Muscle of back (tissue), 13 donors: ENCODE measurements at places on chromosomes 4 and X.

DNA sequence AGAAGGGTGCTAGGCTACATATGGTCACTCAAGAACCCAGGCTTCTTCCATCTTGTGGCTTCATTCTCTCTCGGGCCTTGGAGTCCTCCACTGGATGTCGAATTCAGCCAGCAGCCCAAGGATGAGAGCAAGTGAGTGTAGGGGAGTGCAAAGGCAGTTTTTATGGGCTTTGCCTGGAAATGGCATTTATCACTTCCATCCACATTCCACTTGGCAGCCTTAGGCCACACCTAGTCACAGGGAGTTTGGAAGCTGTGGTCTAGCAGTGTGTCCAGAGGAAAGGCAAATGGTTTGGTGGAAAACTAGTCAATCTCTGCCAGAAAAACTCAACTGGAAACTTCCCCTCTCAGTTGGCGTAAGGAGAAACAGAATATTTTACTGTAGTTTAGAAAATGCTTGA is 59.0 kb downstream of the NHS start:
- no peak for DNase-seq

- no peak for DNase-seq
Observed at GRCh38 chrX:63702556-63702955, 82.5 kb downstream of the ARHGEF9 start.

DNA sequence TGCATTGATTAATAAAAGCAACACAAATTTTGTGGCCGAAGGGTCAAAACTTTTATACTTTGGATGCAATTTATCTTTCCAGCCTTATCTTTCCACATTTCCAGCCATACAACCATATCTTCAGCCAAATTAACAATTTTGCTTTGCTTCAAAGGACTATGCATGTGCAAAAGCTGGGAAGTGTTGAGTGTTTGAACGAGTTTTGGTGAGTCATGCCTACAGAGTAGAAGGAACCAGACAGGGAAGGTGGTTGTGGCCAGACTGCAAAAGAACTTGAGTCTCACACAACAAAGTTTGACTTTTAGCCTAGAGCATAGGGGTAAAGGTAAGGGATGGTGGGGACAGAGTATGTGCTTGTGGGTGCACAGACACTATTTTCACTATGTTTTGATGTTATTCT is 53.0 kb upstream of the GABRA2 start:
- no peak for DNase-seq

DNA sequence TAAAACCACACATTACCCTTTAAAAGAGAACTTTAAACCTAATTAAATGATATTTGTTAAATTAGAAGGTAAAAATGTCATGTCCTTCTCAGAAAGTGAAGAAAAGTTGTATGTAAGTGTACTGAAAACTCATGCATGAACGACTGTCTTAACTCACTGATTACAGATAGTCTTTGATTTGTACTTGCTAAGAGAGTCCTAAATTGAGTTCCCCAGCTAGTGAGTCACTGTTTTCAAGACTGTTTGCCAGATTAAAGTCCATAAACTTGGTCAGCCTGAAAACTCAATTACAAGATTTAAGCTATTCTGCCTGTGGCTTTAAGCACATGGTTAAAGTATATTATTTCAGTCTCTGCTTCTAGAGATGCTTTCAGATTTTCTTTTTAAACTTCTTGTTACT is 124.9 kb upstream of the ZCCHC13 start:
- no peak for DNase-seq

GRCh38 chr4:7076696-7077082 is 8.8 kb upstream of the GRPEL1 start:
- DNase-seq, result no peak

DNA sequence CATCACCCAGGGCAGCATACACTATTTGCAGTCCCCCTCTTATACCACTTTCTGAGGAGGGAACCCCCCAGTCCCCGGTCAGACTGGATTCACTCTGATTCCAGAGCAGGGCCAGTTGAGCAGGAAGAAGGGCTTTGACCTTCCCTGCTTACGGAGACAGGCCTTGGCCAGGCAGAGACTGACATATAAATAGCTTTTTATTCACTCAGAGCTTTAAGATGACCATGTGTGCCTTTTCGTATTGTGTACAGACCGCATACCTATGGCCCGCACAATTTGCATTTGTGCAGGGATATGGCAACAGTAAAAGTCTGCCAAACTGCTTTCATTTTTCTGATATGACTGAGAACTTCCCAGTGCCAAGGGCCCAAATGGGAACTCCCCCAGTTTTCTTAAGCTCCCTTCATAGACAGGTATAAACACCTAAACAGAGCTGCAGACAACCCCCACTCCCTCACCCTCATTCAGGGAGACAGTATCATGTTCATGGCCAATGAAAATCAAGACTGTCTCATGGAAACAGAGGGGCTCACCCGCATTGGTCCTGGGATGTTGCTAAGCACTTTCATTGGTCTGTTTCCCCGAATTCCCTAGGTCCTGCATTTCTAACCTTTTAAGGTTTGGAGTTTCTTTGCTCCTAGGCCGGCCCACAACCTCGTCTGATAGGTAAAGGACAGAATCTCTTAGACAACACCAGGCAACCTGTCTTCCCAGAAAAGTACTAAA is 86.0 kb downstream of the RTL5 start:
- no peak for DNase-seq

GRCh38 chr4:41360214-41360920 is 103.6 kb downstream of the UCHL1 start:
- DNase-seq, result peak; percentile 89

DNA sequence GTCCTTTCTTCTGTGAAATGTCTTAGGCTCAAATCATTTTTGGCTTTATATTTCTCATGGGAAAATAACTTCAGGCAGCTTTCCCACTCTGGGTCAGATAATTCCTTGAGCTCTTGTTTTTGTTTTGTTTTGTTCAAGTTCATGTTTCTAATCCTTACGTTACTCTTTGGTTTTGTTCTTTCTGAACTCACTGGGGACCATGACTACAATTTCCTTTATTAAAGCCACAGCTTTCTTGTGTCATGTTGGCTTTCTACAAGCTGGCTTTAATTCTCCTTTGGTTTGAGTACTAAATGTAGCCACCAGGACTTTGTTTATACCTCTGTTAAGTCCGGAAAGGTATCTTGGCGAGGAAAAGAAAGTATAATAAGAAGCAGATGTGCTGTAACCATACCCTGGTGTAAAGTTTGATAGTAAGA is 30.8 kb upstream of the ANXA3 start:
- peak; percentile 28 for DNase-seq

- DNase-seq, result no peak
Observed at GRCh38 chr4:1030031-1030430, 18.6 kb downstream of the FGFRL1 start.

DNA sequence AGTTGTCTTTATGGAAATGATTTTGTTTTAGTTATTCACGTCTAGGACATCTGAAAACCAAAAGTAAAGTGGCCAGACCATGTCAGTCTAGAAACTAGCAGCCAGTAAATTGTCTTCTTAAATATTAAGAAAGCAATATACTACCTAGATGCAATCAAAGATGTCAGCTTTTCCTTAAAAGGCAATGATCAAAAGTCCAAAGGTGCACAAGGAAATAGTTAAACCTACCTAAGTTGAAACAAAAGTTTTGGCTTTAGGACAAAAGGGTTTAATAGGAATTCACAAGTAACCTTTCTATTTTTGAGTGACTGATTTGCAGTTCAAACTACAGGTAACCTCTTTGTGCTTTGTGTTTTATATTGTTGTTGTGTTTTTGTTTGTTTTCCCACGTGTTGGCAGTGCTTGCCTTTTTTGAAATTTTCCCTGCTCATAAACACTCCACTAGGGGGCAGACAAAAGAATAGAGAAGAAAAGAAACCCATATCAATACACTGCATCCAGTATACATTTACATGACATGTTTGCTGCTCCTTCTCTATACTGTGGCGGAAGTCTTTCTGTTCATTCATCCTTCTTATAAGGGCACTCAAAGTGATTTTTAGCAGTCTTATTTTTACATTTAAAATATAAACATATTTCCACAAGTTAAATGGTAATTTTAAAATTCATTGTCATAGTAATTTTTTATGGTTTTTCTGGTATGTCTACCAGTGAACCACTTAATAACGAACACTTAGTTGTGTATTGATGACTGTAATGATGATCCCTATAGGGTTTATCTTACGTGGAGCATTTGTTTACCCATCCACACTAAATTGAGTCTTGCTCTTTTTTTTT is 62.7 kb downstream of the GAB1 start:
- no peak for DNase-seq

- no peak for DNase-seq
Observed at GRCh38 chr4:159150821-159151390, 48.0 kb downstream of the RAPGEF2 start.

DNA sequence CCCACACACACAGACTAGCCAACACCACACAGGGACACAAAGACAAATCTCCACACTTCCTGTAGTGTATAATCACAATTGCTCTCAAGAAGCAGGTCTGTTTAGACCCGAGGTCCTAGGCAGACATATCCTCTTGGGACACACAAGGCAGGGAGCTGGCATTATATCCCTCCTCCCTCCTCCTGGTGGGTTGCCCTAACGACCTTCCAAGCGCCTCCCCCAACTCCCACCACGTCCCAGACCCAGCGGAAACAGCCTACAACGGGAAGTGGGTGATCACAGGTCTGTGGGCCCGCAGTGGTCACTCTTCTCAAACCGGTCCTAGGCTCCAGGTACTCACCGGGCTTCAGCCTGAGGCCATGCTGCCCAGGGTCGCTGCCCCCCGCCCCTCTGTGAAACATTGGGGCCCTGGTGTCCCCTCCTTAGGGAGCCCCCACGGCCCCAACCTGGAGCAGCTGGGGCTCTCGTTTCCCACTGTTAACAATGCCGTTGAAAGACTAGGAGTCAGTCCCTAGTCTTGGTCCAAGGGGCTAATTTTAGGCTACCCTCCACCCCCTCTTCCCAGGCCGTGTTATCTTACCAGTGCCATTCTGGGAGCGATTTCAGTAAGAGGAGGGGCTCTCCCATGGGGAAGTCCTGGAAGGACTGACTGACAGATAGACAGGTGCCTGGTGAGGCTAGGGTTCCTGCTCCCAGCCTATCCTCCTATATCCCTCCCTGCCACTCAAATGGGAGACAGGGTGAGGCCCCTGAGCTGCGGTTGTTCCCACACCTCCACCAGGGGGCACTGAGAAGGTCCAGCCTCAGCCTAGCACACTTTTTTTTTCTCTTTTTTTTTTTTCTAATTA is at the start of gene ASB12:
Gene ASB12, minus strand, starts transcription at position 485 of the 848 bp plus-strand sequence. CDS start 4,957 bp downstream, outside the sequence.
- peak; percentile 24 for DNase-seq

DNA sequence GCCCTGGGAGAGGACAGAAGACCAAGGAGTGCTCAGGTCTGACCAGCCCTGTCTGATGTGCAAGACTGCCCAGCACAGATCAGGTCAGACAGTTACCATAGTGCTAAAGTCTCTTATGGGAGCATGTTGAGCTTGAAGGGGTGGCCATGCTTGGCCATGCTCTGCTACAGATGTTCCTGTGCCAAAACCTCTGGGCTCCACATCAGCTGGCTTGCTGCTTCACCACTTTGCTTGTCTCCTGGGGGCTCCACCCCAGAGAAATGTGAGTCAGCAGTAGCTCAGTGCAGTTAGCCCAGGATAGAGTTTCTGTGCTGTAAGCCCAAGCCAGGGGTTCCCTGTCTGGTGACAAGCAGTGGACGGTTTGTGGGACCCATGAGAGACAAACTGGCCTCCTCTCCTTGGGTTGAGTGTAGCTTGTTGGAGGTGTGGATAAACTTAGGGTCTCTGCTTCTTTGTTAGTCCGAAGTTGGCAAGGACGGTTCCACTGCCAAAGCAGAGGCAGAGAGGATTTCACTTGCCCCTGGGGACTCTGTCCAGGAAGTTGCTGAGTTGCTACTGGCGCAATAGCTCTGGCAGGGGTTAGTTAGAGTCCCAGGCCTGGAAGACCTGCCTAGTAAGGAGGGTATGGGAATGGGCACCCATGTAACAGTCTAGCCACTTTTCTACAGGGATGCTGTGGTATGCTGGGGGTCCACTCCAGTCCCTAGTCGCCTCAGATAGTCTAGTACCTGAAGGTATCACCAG is 8.7 kb upstream of the TMSB15C start:
- DNase-seq, result no peak

- DNase-seq, result peak; percentile 21
Observed at GRCh38 chrX:15269618-15270521, at the start of gene ASB9. TSS of gene ASB9 (minus strand) at chrX:15270083. CDS start at chrX:15269874, 209 bp downstream.

DNA sequence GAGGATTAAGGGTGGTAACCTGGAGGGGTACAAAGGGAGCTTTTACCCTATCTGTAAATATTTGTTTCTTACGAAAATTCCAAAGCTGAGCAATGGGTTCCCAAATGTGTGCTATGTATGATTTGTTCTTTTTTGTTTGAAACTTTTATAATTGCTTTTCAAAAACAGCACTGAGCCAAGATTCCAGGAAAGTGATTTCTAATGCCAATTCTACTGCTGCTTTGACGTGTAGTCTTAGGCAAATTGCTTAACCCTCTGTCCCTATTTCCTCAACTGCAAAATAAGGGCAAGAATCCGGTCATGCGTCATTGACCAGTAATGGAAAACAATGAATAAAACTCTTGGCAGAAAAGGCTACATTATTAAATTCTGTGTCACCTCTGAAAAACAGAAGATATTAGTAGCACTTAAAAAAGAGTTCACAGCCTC is 454.7 kb downstream of the IL15 start:
- DNase-seq, result peak; percentile 42

- no peak for DNase-seq
Observed at GRCh38 chr4:38365748-38366310, 298.2 kb upstream of the KLF3 start.

DNA sequence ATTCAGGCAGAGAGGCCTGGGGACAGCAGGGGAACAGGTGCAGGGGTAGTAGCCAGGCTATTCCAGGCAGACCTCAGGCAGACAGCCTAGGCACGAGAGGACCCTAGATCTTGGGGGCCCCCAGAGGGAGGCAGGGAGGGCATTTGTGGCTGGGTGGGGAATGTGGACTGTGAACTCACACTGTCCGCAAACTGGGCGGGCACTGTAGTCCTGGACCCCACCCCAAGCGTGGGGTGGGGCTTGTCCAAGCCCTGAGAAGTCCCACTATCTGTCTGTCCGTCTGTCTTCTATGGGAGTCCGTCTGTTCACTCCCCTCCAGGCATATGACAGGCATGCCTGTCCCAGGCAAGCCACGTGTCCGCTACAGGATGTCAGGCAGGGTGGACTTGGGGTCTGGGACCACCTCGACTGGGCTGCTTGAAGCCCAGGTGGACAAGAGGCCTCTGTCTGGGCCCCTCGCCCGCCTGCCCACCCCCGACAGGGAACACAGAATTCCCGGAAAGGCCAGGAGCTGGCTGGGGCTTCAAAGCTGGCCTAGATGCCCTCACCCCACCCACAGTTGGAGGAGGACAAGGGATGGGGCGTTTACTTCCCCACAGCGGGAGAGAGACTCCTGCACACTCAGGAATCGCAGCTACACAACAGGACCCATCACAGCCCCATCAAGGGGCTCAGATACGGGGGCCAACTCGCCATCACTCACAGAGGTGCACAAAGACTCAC is at the start of gene SLC38A5:
Gene SLC38A5, minus strand, starts transcription at position 151 of the 723 bp plus-strand sequence. CDS start 2,336 bp downstream, outside the sequence.
- DNase-seq, result no peak

GRCh38 chr4:147772056-147772455 is 40.2 kb downstream of the ARHGAP10 start:
- DNase-seq, result no peak

DNA sequence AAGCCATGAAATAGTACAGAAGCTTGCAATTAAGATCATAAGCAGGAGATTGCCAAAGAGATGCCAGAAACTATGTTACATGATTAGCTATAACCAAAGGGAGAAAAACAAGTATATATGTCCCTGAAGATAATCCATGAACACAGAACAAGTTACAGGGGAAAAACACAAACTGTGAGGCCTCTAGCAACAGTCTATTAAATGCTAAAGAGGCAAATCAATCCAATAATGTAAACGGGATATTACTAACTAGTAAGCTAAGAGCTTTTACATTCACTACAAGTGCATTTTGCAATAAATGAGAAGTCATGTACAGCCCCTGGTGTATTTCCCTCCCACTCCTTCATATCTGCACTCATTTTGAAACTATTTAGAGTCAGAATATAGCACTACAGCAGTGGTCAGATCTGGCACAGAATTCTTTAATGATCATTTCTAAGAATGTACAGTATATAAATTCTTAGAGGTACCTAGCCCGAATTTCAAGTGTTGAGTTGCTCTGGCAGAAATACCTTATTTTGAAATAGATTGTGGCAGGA is 449.8 kb upstream of the SMIM31 start:
- DNase-seq, result no peak
